ENCODE measurements at places on chromosomes 11 and 22. TPM values are rescaled to one million over a fixed set of nuclear protein-coding genes. Genes with fewer than 3 reads are reported as not detected.
A peak's percentile ranks its signal among the peaks of the same experiment; 100 is the strongest.

DNA sequence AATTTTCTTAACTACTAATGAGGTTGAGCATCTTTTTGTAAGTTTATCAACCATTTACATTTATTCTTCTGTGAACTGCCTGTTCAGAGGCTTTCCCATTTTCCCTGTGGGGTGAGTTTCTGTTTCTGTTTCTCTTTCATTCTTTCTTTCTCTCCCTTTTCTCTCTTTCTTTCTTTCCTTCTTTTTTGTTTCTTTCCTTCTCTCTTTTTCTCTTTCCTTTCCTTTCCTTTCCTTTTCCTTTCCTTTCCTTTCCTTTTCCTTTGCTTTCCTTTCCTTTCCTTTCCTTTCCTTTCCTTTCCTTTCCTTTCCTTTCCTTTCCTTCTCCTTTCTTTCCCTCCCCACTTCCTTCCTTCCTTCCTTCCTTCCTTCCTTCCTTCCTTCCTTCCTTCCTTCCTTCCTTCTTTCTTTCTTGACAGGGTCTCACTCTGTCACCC, 8.0 kb upstream of the ZBED5 start:
- no peak for DNase-seq

Gene PRDM10
- 16.2 TPM for total RNA-seq

DNA sequence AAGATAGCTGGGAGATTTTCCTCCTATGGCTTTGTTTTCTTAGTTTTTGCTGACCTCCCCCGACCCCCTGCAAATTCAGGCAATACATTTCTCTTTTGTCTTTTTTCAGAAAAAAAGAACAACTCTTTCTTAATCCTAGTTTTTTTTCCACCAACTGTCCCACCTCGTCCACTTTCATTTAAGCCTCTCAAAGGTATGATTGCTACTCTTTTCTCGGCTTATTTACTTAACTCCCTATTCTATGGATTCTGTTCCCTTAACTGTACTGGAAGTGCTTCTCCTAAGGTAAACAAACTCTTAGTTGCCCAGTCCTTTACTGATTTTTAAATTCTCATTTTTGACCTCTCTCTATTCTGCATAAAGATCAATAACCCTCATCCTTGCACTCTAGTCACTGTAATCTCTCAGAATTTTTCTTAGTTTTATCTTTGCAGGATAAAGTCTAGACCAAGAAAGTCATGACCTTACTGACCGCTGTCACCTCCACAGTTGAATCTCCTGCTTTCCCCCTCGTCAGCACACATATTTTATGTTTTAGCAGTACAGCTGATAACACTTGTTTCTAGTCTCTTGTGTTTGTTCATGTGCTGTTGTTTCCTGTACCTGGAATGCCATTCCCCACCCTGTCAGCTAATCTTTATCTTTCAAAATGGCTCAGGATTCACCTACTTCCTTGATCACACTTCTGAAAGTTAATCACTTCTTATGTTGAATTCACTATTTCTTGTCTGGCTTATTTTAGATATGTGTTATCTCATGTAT, 14.9 kb downstream of the TBCEL start:
- no peak for DNase-seq

DNA sequence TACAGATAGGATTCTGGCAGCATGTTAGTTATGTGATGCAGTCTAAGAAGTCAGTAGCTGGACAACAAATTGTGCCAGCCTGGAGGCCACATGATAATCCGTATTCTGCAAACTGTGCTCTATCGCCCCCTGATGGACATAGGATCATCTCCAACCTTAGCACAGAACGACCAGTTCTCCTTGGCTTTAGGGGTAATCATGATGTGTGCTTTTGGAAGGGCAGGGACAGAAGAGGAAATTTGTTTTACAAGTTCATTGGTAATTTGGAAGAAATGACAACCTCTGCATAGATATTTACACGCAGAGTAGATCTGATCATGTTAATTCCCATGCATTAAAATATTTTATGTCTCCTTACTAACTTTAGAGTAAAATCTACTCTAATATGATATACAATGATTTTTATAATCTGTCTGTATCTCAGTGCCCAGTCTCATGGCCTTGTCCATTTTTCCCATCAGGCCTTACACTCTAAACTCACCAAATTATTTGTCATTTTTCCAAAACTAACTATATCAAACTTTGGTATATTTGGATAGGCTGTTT, 12.1 kb downstream of the OR10D3 start:
- DNase-seq = peak; percentile 58

- no peak for DNase-seq
Observed at GRCh38 chr11:47977623-47978022, 2.7 kb upstream of the PTPRJ start.

DNA sequence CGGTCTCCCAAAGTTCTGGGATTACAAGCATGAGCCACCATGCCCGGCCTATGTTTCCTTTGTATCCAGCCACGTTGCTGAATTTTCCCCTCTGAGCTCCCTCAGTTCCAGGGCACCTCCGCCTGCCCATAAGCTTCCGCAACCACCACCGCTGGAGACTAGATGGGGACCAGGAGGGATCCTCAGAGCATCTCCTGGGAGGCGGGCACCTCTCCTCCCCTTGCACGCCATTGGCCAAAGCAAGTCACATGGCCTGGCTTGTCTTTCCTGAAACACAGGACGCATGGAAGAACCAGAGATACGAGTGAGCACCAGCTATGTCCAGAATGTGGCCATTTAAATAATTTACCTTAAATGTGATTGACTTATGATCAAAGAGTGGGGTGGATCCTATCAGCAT, 388.3 kb downstream of the BRD1 start:
- no peak for DNase-seq

DNA sequence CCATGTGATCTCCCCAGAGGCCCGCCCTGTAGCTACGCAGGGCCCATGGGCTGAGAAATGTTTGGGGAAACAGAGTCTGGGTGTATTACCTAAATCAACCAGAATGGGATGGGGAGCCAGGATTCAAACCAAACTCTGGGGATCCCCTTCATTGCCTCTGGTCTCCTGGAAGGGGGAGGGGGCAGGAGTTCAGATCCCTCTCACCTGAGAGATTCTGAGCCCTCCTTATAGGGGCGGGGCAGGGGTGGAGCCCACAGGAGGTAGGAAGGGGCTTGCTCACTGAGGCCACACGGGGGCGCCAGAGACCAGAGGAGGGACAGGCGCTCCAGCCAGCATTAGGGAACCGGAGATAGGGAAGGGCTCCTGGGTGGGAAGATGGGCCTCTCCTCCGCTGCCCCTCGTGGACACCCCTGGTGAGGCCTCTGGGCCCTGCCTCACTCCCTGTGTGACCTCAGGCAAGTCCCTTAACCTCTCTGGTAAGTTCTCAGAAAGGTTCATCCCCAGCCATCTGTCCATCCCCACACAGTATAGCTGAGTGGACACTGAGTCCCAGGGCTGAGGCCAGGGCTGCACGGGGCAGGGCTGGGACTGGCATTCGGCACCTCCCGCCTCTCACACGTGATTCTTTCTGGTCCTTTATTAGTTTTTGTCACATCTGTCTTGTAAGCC, 2.7 kb upstream of the CDC42BPG start:
- peak; percentile 94 for DNase-seq

Gene GRAP2
- total RNA-seq = 37.7 TPM

GRCh38 chr11:65791719-65792213, 4.9 kb downstream of the OVOL1 start:
- DNase-seq = peak; percentile 84

Gene PICALM
- 75.9 TPM for total RNA-seq

DNA sequence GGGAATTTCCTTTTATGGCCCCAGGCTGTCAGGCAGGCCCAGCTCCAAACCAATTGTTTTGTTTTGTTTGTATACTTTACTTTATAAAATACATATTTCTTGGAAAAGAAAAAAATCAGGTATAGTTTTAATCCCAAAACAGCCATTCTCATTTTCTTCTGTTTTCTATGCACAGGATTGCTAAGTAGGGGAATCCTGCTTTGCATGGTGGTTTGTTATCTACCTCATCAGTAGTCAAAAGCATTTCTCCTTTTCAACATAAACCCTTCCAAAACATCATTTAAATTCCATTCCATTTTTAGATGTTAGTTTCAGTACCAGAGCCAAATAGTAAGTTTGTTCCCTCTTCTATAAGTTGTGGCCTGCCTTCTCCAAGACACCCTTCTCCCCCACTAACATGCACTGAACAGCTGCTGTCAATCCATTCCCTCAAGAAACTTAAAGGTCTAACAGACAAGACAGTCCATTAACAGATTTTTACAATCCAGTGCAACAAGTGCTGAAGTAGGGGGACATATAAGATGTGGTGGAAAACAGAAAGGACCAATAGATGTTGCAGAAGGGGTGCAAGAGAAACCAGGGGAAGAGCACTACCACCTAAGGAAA, 3.7 kb downstream of the ILK start:
- no peak for DNase-seq

DNA sequence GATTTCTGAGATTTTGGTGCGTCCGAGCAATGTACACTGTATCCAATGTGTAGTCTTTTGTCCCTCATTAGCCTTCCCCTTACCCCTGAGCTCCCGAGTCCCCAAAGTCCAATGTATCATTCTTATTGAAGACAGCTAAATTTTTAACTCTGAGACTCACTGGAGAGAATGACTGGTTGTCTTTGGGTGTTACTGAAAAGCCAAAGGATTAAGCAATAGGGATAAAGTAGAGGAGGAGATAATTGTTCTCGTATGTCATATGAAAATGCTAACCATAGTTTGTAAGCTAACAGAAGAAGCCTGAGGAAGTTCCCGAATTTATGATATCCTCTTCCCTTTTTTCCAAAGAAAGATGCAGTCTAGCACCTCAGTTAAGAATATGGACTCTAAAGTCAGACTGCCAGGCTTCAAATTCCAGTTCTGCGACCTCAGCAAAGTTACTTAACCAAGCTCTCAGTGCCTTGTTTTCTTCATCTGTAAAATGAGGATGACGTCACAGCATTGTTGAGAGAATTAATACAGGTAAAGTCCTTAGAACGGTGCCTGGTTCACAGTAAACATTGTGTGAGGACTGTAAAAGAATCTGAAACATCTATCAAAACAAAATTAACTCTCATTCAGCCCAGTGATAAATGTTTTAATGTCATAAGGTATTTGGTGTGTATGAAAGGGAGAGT, 1.6 kb upstream of the MSANTD2 start:
- DNase-seq = no peak

DNA sequence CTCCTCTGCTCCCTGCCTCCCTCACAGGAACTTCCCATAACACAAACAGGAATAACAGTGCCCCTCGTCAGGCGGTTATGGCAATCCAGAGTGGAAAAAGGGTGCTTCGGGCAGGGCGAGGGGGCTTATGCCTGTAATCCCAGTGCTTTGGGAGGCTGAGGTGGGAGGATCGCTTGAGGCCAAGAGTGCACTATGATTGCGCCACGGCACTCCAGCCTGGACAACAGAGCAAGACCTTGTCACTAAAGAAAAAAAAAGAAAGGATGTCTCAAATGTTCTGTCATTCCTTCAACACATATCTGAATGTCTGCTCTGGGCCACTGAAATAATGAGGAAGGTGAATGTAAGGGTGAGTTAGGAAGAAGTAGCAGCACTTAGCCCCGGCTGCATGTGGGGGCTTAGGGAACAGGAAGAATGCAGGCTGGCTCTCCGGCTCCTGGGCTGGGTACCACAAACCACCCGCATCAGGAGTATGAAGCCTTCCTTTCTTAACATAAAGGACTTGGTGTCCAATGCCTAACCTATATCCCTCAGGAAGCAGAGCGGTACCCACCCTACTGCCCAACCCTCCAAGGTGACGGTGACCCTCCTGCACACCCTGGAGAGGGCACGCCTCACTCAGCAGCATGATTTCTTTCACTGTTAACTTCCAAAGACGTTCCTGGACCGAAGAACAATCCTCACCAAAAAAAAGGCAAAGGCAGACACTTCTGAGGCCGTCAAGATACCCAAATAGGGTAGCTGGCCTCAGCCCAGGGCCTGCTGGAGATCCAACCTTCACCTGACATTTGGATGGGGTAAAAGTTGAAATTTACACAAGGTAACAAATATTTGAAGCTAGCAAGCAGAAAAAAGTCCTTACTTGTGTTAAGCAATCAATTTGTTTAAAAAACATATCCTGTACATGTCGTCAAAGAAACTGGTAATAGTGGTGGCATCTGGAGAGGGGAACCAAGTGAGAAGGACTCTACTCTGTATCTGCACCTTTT, 3.8 kb downstream of the CPT1A start:
- no peak for DNase-seq

Gene VPREB1
- total RNA-seq = not detected

GRCh38 chr11:100827934-100828661, 141.0 kb downstream of the ARHGAP42 start:
- no peak for DNase-seq

Gene MS4A8
- not detected for total RNA-seq

Gene RAB39A
- total RNA-seq = 0.71 TPM

DNA sequence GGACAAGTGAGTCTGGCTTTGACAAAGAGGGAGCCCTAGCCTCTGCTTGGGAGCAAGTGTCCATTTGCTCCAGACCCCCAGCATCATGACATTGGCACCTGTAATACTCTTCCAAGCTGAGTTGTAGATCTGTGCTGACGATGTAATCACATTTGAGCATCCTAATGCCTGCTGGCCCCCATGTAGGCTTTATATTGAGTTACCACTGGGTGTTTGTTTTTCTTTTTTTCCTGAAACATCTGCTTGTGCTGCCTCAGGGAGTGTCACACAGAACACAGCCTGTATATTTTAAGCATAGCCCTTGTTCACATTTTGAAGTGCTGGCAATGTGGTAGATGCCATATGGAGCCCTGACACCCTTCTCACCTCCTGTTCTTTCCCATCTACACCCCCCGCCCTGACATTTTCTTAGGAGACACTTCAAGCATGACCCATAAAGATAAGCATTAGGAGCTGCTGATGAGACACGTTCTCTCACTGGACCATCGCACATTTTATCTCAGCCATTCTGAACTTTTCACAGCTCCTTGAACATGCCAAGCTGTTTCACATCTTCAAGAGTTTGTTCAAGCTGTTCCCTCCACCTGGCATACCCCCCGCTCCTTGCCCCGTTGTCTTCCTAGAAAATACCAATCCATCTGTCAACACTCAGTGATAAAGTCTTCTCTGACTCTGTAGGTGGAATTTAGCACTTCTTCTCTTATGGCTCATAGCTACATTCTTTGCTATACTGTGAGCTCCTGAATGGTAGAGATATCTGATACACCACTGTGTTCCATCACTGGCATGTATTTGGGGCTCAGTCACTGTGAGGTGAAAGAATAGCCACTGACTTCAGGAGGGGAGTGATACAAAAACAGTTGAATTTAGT, 128.7 kb downstream of the TRIM44 start:
- DNase-seq = no peak

GRCh38 chr11:121755906-121756305, 303.1 kb upstream of the SORL1-AS1 start:
- DNase-seq = no peak

Gene C11orf97
- not detected for total RNA-seq

All from activated CD4-positive, alpha-beta memory T cell treated with anti-CD3 and anti-CD28 coated beads for 36 hours (primary cell).